ENCODE measurements at places on chromosomes 16 and 17. TPM values are rescaled to one million over a fixed set of nuclear protein-coding genes. Genes with fewer than 3 reads are reported as not detected.

The ATPAF2 gene
- total RNA-seq: 18.2 TPM

The SLC6A4 gene
- total RNA-seq: not detected

The CCL14 gene
- not detected for total RNA-seq

The ZCCHC14 gene
- 24.0 TPM for total RNA-seq

The KCTD13 gene
- 13.3 TPM for total RNA-seq

The EVI2A gene
- total RNA-seq: 6.7 TPM

The RNF222 gene
- total RNA-seq: not detected

The CSH2 gene
- total RNA-seq: not detected

The PITPNC1 gene
- total RNA-seq: 3.9 TPM

The B4GALNT2 gene
- not detected for total RNA-seq

The SLC5A10 gene
- not detected for total RNA-seq

The FZD2 gene
- total RNA-seq: 70.3 TPM

The ACE gene
- total RNA-seq: 16.4 TPM

The TMEM238L gene
- total RNA-seq: not detected

The CFDP1 gene
- 29.1 TPM for total RNA-seq

The NOD2 gene
- 1.5 TPM for total RNA-seq

The KRTAP16-1 gene
- not detected for total RNA-seq

The MYH1 gene
- not detected for total RNA-seq

The ARL5C gene
- total RNA-seq: not detected

All from hair follicle dermal papilla cell (primary cell).